ENCODE measurements at places on chromosomes 11 and 22.

DNA sequence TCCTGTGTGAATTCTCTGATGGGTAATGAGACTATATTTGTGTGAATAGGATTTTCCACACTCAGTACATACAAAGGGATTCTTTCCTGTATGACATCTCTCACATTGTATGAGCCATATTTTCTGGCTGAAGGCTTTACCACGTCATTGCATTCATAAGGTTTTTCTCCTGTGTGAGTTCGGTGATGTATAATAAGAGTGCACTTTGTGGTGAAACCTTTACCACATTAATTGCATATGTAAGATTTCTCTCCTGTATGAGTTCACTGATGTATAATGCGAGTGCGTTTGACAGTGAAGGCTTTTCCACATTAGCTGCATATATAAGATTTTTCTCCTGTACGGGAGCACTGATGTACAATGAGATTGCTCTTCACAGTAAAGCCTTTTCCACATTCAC, 455.4 kb upstream of the CNTN5 start:
- no peak for DNase-seq

DNA sequence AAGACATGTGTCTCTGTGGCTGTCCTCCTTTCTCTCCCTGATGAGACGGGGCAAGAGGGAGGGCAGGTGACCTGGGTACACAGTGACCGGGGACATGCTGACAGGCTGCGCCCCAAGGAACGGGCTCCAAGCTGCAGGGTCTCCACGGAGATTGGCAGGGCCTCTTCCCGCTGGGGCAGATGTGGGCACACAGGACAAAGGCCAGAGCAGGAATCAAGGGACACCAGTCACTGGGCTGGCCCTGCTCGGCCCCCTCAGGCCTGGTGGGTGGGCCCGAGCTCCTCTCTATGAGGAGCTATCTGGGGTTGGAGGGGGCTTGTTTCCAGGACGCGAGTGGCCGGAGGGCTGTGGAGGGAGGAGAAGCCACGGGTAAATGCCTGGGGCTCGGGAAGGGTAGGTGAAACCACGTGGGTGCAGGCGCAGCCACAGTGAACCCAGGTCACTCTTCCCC, 11.2 kb downstream of the PNPLA5 start:
- no peak for DNase-seq

GRCh38 chr11:24900514-24900913, 403.7 kb downstream of the LUZP2 start:
- no peak for DNase-seq

GRCh38 chr11:90704510-90704909, 481.7 kb upstream of the CHORDC1 start:
- DNase-seq = no peak

- DNase-seq = no peak
Measured at GRCh38 chr11:120186774-120187591, 23.8 kb upstream of the OAF start.

- DNase-seq = no peak
Measured at GRCh38 chr11:22405377-22405776, 67.2 kb downstream of the SLC17A6 start.
